ENCODE measurements at places on chromosomes 2 and 18.

DNA sequence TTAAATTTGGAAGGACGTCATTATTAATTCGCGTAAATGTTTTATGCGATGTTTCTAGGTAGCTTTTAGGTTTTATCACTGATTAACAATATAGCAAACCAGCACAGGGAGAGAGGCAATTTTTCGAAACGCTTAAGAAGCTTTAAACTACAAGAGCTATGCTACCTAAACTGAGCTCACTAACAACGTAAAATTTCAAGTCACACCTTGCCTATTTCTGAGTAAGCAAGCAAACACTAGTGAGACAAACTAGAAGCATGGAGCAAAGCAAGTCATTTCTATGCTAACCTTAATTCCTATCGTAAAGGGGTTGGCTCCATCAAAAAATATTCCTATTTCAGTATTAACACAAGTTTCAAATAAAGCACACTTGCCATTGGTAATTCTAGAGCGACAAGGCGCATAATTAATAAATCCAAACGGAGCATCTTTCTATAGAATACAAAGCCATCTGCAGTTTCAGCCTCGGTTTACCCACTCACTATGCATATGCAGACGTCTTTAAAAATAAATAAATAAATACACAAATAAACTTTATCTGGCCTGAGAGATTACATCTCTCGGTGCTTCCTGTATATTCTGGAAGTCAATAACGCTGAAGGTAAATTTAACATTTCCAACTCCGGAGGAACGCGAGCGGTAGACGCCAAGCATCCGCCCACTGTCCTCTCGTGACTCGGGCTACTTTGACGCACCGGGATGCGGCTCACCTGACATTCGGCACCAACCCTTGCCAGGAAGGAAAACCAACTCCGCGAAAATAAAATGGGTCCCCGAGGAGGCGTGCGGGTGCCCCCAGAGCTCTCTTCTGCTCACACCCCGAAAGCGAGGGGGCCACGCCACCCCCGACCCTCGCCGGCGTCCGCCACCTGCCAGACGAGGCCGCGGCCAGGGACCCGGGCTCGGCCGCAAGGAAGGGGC is 947 bp downstream of the ITSN2 start:
- DNase-seq = peak; percentile 66

- DNase-seq = peak; percentile 92
Measured at GRCh38 chr2:105697781-105698449, 46.8 kb upstream of the NCK2 start.

DNA sequence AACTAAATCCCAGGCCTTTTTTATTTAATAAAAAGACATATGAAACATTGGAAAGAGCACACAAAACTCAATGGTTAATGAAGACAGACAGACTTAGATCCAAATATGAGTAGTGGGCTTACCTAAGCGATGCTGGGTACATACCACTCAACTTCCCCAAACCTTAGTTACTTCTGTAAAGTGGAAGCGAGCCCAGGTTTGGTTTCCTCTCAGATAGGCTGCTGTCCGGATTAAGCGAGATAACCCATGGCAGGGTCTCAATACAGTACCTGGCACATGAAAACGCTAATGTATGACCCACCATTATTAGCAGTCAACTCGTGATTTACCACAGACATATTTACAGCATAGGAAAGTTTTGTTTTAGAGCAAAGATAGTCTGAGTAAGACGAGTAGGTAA is 21.6 kb downstream of the MBOAT2 start:
- DNase-seq = no peak

GRCh38 chr2:37349231-37349860 is 4.9 kb downstream of the QPCT start:
- no peak for DNase-seq

DNA sequence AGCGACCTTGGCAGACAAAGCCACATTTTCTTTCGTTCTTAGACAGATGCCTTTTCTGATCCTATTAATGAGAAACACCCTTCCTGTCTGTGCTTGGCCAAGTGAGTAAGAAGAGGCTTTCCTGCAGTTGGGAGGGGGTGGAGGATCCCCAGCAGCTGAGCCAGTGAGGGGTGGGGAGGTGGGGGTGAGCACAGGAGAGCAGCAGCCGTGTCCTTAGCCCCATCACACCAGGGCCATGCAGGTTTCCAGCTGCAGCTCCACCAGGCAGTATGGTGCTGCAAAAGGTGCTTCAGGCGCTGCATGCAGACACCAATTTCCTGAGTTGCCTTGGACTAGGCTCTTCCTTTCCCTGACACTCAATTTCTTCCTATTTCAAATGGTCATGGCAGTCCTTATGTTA is 123.3 kb upstream of the SIX2 start:
- no peak for DNase-seq

Measured in testis (tissue), 5 donors.